ENCODE measurements at places on chromosomes 4 and X.

GRCh38 chrX:40945361-40945713, 139.9 kb upstream of the USP9X start:
- no peak for DNase-seq

DNA sequence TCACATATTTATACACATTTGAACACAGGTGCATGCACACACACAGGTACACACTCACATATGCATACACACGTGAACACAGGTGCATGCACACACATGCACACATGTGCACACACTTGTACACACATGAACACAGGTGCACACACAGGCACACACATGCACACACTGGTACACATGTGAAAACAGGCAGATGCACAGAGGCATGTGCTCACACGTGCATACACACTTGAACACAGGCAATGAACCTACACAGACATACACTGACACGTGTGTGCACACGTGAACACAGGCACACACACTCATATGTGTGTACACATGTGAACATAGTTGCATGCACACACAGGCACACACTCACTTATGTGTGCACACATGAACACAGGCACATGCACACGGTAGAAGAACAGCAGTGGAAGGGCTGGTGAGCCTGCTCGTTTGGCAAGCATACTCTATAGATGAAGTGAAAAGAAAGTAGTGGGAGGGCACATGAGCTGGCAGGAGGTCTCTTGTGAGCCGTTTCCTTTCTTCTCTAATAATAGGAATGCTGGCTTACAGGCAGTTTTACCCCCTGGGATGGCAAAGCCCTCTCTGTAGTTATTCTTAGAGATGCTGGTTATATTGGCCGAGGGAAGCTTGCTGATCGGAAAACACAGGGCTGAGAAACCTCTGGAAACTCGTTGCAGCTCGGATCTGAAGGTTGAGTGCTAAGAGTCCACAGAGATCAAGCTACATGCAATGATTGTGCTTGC, 279.6 kb upstream of the CLNK start:
- DNase-seq = no peak

- no peak for DNase-seq
Measured at GRCh38 chr4:66429276-66429675, 759.0 kb upstream of the EPHA5 start.

DNA sequence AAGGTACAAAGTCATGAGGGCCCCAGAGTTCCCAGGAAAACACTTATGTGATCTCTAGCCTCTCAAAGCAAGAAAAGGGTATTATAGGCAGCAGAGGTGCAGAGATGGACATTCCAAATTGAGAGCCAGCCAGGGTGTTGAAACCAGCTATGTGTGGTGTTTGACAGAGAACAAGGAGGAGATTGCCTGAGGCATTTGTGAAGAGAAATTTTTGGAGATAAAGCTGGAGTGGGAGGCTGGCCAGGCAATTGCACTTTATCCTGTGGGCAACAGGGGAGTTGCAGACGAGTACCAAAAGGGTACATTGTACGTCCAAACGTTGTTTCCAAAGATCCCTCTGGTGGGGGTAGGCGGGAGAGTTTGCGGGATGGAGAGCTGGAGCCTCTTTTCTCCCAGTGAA, 2.5 kb upstream of the GABRE start:
- no peak for DNase-seq

DNA sequence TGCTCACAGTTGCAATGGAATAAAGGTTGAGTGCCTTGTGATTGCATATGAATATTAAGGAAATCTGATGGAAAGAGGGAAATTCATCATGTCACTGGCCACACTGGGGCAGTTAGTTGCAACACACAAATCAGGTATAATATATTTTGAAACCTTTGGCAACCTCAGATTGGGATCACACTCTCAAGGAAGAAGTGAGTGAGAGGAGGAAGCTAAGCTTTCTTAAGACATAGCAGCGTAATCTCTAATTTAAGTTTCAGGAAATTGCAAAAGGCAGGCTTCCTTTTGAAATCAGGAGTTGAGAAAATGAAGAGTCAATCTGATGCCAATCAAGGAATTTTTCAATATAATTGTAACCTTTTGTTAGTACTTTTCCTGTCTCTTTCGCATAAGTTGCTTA, 12.3 kb upstream of the CLTRN start:
- no peak for DNase-seq

- no peak for DNase-seq
Measured at GRCh38 chr4:111685205-111685604, 460.0 kb upstream of the FAM241A start.

Data from stimulated activated CD4-positive, alpha-beta T cell treated with anti-CD3 and anti-CD28 coated beads, TNF-alpha, amount 100 ng/mL, for 1 hour (primary cell).